ENCODE measurements at places on chromosomes 12 and 14.

DNA sequence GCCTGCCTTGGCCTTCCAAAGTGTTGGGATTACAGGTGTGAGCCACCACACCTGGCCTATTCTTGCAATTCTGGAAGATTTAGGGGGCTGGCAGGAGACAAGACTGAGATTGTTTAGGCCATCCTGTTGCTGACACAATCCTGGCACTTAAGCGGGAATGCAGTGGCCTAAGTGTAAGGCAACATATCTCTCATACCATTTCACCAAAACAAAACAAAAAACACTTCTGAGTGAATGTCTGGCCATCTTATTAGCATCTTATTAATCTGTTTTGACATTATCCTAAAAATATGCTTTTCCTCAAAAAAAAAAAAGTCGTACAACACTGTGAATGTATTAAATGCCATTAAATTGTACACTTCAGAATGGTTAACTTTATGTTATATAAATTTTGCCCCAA is 67.6 kb downstream of the DENND5B start:
- DNase-seq, result no peak

DNA sequence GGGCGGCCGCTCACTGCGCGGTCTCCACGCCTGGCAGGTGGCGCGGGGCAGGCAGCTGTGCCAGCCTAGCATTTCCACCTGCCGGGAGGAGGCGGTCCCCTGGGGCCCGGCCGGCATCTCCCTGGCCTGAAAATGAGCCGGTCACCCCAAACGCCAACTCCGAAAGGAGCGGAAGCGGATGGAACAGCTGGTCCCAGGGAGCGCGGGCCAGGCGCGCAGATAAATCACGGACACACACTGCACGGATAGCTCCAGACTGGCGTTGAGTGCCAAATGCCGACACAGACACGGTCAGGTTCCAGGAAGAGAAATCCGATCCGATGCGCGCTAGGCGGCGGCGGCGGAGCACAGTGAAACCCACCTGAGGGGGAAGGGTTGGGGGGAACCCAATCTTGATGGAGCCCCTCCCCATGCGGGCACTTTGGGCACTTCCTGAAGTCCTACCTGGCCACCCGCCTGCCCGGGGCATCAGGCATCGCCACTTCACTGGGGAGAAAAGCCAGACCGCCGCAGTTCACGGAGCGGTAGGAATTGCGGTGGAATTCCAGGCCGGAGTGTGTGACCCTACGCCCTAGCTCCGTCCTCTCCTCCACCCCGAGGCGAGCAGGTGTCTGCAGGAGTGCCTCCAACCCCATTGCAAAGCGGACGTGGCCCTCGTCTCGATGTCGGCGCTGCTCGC is 624 bp upstream of the PLEKHD1 start:
- DNase-seq, result no peak

GRCh38 chr12:54571193-54572188 is 17.0 kb downstream of the PPP1R1A start:
- DNase-seq, result no peak

DNA sequence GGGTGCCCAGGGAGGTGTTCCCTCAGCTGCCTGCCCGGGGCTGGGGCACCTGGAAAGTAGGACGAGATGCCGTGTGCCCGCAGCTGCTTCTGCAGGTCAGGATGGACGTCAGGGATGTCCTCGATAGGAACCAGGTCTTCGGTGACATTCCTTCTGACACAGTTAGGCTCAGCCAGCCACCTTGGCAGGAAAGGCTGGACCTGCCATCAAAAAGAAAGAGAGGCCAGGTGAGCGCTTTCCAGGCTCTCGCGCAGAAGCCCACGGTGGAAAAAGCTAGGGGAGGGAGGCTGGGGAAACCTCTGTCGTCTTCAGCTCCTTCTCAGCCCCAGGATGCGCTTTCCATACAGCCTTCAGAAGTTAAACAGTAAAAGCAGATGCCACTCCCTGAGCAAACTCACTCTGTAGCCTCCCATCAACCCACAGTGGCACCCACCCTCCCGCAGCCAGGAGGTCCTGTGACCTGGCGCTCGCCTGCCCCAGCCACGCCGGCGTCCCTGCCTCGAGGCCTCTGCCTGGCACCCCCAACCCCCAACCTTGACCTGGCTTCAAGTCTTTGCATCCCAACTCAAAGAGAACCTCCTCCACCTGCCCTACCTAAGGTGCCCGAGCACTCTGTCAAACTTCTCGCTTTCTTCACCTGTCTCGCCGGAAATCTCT is 1.3 kb downstream of the DDX51 start:
- no peak for DNase-seq

- no peak for DNase-seq
Measured at GRCh38 chr12:64407342-64408223, 3.4 kb downstream of the XPOT start.

DNA sequence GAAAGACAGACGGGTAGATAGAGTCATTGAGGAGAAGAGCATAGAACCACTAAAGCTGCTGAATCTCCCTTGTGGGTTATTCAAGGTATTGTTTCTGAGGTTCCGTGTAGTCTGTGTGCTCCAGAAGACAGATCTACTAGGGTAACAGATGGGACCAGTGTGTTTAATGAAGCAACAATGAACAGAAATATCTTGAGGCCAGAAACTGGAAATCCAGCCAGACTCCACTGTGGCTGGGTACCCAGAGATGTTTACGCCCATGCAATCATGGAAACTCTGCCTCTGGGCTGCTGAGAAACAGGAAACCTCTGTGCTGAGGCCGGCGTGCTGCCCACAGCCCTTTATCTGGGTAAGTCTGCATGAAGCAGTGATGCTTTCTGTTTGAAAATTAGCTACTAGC is 8.3 kb downstream of the PROX2 start:
- no peak for DNase-seq

GRCh38 chr12:56574210-56574609 is 52.6 kb downstream of the RBMS2 start:
- no peak for DNase-seq

GRCh38 chr14:89798212-89798773 is 156.2 kb downstream of the EFCAB11 start:
- DNase-seq, result no peak

- no peak for DNase-seq
Measured at GRCh38 chr14:69711065-69711464, 55.9 kb upstream of the SRSF5 start.

DNA sequence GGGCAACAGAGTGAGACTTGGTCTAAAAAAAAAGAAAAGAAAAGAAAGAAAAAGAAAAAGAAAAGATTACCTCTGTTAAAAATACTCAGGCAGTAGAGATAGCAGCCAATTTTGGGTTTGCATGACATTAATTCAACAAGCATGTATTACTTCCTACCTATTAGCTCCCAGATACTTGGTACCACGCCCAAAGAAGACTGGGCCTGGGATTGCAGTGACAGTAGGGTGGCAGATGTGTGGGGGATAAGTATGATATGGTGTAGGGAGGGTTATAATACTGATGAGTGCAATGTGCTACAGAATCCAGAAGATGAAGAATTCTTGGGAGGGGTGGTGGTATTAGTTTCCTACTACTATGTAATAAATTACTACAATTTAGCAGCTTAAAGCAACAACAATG is 46.4 kb upstream of the FOS start:
- DNase-seq, result no peak

- no peak for DNase-seq
Measured at GRCh38 chr14:55884819-55885218, 233.4 kb upstream of the PELI2 start.

- no peak for DNase-seq
Measured at GRCh38 chr12:3405821-3406220, 85.2 kb upstream of the PRMT8 start.

GRCh38 chr12:57517187-57517586 is 3.1 kb downstream of the DDIT3 start:
- no peak for DNase-seq

GRCh38 chr14:57998766-57999165 is 132.9 kb upstream of the SLC35F4 start:
- DNase-seq, result no peak

DNA sequence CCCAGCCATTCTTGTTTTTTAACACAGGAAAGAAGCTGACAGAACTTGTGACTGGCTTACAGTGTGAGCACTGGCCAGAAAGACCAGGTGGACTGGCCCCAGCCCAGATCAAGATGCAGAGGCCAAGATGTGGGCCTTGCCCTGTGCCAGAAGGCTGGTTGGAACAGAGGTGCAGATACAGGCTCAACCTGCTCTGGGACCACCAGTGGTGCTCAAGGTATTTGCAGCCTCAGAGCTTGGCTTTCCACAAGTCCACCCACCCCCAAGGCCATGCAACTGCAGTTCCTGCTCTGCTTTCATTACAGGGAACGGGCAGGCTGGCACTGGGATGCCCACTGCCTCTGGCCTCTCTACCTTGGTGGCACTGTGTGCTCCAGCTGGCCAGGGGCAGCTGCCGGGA is 23.3 kb downstream of the ZFC3H1 start:
- DNase-seq, result no peak

GRCh38 chr14:22070119-22070982 is 396.7 kb upstream of the OR4E1 start:
- peak; percentile 11 for DNase-seq

- DNase-seq, result peak; percentile 33
Measured at GRCh38 chr14:90397425-90398314, 841 bp downstream of the CALM1 start.

- DNase-seq, result no peak
Measured at GRCh38 chr12:48788854-48789775, at the start of gene ADCY6. Gene ADCY6 (minus strand): TSS chr12:48789089. CDS start chr12:48783434, 5,655 bp downstream.

DNA sequence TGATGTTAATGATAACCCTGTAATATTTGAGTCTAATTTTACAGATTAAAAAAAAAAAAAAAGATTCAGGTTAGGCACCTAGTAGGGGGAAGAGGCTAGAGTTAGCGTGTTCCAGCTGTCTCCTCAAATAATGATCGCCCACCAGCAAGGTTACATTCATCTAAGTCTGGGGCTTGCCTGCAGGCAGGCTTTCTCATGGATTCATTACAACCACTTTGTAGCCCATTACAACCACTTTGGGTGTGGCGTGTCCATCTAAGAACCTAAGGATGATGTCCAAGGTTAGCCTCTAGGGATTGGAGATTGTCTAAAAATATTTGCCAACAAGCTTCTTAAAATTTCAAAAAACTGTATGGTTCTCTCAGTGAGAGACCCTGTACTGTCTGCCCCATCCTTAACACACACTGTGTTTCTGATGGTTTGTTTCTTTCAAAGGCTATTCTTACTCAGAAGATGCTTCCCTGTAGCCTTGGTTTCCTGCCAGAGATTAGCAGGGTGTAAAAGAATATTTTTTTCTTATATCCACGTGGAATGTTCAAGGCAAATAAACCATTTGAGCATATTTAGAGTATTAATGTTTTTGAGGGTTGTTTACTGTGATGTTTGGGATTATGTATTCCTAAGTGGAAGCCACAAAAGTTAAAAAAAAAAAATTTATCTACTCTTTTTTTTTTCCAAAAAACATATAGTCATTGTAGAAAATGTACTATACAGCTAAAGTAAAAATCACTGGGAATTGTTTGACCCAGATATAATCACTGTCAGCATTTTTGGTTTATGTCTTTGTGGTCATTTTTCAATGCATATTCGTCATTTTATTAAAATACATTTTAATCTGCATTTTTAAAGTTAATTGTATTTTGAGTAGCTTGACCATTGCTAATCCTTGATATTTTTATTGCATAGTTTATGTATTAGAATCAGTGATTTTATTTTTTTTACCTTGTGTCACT is 1.7 kb downstream of the DYNC1H1 start:
- DNase-seq, result no peak

DNA sequence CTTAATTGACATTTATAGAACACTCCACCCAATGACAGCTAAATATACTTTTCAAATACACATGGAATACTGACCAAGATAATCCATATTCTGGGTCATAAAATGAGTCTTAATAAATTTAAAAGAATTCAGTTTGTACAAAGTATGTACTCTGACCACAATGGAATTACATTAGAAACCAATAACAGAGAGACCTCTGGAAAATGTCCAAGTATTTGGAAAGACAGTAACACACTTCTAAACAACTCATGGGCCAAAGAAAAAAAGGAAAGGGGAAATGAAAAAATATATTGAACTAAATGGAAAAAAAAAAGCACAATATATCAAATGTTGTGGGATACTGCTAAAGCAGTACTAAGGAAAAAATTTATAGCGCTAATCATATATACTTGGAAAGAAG is 52.0 kb downstream of the CRACR2A start:
- no peak for DNase-seq

GRCh38 chr12:57890191-57891115 is 43.9 kb upstream of the CTDSP2 start:
- DNase-seq, result no peak

- DNase-seq, result no peak
Measured at GRCh38 chr14:89283327-89284060, 133.5 kb downstream of the FOXN3 start.

- DNase-seq, result no peak
Measured at GRCh38 chr14:53952533-53952932, 4.1 kb downstream of the BMP4 start.

DNA sequence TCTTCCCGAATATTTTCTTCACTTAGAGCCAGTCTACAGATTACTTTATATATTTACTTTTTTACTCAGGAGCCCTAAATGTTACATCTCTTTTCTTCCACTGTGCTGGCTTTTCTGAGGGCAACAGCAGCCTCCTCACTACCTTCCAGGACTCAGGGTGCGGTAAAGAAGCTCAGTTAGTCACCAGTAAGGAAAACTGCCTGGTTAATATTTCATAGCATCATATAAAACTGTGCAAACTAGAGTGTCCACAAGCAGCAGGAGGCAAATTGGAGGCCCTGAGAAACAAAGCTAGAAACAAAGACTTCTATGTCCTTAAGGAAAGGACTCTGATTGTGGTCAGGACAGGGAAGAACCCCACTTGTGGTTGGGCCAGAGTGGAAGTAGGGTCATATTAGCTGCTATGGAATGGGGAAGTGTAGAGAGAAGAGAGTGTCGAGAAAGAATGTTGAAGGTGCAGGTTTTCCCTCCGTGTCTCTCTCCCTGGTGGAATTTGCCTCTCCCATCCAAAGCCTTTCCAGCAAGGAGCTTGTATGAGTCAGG is 220.1 kb downstream of the SLC15A4 start:
- DNase-seq, result no peak

- no peak for DNase-seq
Measured at GRCh38 chr12:26499979-26500640, 304.7 kb downstream of the SSPN start.

DNA sequence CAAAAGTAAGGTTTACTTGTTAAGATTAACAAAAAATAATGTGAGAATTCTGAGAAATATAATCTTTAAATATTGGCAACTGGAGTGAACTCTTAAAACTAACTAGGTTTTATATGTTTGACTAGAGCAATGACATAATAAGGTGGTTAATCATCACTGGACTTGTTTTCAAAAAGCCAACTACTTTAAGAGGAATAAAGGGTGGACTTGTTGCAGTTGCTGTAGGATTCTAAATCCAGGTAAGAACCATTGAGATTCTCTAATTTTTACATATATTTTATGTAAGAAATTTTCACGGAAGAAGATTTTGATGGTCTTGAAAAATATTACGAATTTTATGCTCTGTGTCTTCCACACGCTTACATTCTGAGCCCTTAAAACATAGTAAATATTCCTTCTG is at the start of gene SLCO1B1:
Gene SLCO1B1 (plus strand): TSS at position 197 of the 400 bp plus-strand sequence. CDS start 10,381 bp downstream, outside the sequence.
- no peak for DNase-seq

DNA sequence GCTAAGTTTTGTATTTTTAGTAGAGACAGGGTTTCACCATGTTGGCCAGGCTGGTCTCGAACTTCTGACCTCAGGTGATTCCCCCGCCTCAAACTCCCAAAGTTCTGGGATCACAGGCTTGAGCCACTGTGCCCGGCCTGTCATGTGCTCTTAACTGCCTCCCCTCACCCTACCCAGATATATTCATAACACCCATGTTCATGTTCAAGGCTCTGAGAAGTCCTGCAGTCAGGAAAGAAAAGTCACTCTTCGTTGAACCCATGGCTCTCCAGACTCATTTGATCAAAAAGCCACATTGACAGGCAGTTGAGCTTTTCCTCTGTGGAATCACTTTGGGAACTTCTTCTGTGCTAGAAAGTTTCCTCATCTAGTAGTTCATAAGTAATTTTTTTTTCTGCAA is 545.5 kb upstream of the TBX3 start:
- DNase-seq, result no peak

GRCh38 chr12:29762637-29763300 is 21.0 kb downstream of the TMTC1 start:
- DNase-seq, result no peak
